GOT3 (cell line): ENCODE measurements at places on chromosomes 12 and 14.

- DNase-seq, result no peak
These were observed 25.1 kb upstream of the ANO2 start for GRCh38 chr12:5969974-5970690.

- DNase-seq, result no peak
These were observed 36.8 kb downstream of the DAAM1 start for GRCh38 chr14:59225281-59225680.

DNA sequence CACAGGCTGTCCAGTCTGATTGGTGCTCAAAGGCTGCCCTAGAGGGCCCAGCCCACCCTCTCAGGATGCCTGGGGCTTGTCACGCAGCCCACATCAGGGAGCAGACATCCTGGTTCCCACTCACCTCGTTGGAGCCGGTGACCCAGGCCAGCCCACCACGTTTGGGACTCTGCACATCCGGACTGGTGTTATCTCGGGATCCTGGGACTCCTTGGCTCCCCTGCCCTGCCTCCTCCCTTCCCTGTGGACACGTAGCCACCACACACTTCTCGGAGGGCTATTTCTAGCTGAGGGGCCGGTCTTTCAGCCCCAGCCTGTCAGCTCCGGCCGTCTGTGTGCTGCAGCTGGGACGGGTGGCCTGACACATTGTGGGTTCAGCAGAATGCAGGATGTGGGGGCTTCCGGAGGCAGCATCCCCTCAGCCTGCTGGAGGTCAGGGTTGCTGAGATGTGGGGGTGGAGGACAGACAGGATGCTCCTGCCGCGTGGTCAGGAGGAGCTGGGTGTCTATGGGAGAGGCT, 12.8 kb upstream of the FGF23 start:
- DNase-seq, result no peak

- no peak for DNase-seq
These were observed 41.2 kb downstream of the DIO3 start for GRCh38 chr14:101602466-101602840.

GRCh38 chr14:102451064-102451352, 58.6 kb downstream of the ANKRD9 start:
- no peak for DNase-seq

GRCh38 chr12:70367258-70368141, 1.4 kb downstream of the KCNMB4 start:
- no peak for DNase-seq

GRCh38 chr14:98633380-98633779, 638.6 kb downstream of the BCL11B start:
- DNase-seq, result no peak

- no peak for DNase-seq
These were observed 17.7 kb upstream of the FOXJ2 start for GRCh38 chr12:8014836-8015235.

- DNase-seq, result no peak
These were observed 29.4 kb downstream of the ACAD10 start for GRCh38 chr12:111715279-111715678.

GRCh38 chr14:50403419-50403818, 6.7 kb upstream of the CDKL1 start:
- DNase-seq, result no peak

DNA sequence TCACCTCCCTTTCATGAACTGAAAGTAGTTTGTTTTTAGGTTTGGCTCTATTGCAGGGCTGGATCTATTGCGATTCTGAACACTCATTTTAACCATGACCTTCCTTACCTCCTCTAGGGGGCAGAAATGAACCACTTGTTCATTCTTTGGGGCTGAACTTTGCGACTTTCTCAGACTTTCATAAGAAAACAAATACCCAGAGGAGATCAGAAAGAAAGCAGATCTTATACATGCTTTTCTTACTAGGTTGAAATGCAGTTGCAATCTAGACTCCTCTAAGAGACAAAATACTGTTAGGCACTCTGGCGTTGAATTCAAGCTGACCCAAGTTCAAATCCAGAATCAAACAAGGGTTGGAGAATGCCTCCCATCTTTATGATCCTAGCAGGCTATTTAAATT, 32.6 kb upstream of the PLEKHG3 start:
- no peak for DNase-seq

DNA sequence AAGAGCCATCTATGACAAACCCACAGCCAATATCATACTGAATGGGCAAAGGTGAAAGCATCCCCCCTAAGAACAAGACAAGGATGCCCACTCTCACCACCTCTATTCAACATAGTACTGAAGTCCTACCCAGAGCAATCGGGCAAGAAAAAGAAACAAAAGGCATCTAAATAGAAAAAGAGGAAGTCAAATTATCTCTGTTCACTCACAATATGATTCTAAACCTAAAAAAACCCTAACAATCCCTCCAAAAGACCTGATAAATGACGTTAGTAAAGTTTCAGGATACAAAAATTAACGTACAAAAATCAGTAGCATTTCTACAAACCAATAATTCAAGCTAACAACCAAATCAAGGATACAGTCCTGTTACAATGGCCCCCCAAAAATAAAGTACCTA, 26.9 kb downstream of the MDM1 start:
- no peak for DNase-seq

DNA sequence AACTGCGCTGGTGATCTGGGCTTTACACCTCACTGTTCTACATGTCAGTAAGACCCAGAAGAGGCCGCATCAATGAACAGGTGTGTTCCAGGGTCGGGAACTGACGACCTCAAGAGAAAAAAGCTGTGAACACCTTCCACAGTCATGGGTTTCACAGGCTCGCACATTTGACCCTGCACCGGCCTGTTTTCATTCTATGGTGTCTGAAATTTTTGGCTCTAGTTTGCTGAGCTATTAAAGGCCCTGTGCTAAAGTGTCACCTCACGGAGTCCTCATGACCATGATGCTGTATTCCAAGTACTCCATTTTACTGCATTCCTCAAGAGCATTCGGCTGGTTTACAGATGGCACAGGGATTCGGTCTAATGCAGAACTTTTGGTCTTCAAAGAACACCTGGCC, 78.9 kb downstream of the KDM2B start:
- DNase-seq, result no peak
